ENCODE measurements at places on chromosomes 2 and 18. TPM values are rescaled to one million over a fixed set of nuclear protein-coding genes. Genes with fewer than 3 reads are reported as not detected.

CPLX4 gene
- not detected for total RNA-seq

LOXHD1 gene
- total RNA-seq, result not detected

PCBP1 gene
- 210 TPM for total RNA-seq

MOCOS gene
- total RNA-seq, result 2.2 TPM

DAPL1 gene
- total RNA-seq, result 101 TPM

CHST10 gene
- 5.6 TPM for total RNA-seq

SATB2 gene
- total RNA-seq, result 7.4 TPM

- no peak overlapping the region for H3K4me3 ChIP-seq
- no peaks in the 10 kb centered on the region for H3K36me3 ChIP-seq
- no peaks in the 10 kb centered on the region for H3K4me1 ChIP-seq
Observed at GRCh38 chr18:3689986-3690763, 240.2 kb downstream of the TGIF1 start.

DNA sequence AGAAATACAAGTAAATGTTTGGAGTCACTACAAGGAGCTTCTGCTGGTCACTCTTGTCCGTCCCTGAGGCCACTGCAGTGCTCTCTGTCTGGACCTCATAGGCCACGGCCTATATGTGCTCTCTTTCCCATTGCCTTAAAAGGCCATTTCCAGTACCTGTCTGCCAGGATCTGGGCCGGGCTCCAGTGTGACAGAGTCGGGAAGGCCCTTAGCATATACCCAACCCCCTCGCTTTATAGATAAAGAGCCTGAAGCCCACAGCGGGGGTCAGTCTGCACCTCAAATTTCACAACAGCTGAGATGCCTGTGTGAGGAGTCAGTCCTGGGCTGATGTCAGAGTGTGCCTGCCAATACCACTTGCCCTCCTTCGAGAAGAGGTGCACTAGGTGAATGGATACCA is 39.9 kb downstream of the ADD2 start:
- no peak overlapping the region for H3K4me3 ChIP-seq
- no peak for DNase-seq
- no peaks in the 10 kb centered on the region for H3K27me3 ChIP-seq
- H3K4me1 ChIP-seq, result no peaks in the 10 kb centered on the region
- H3K36me3 ChIP-seq, result no peaks in the 10 kb centered on the region

DNA sequence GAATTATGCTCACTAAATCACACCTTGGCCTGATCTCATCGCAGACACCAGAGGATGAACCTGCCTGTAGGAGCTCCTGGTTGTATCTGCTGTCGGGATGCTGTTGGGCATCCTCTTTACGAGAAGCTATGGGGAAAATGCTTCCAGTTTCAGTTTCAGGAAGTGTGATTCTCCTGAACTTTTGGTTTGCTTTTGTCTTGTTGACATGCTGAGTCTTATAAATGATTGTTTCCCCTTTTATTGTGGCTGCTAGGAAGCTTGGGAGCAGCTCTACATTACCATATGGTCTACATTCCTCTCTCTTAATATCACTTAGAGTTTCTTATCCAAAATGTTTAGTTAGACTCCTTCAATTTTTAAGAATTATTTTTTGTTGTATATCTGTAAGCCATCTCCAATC is 227.5 kb downstream of the MTX2 start:
- no peaks in the 10 kb centered on the region for H3K36me3 ChIP-seq
- DNase-seq, result no peak
- no peak overlapping the region for H3K4me3 ChIP-seq
- H3K27me3 ChIP-seq, result no peaks in the 10 kb centered on the region
- peaks cover 54% of the 10 kb centered on the region for H3K4me1 ChIP-seq

DNA sequence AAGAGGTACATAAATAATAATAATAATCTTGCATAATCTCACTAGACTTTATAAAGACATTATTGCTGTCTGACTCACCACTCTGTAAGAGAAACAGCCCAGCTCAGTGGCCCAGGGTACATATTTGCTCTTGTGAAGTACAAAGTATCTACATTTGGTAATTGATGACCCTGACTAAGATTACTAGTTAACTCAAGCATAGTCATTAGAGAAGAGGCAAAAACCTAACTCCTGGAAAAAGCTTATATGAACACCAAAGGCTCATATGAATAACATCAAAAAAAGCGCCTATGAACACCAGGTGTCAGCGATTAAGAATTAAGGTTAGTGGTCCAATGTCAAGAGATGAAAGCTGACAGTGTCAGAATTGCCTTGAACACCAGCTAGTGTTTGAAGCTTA is 38.4 kb downstream of the RAD51AP2 start:
- DNase-seq, result no peak
- H3K4me1 ChIP-seq, result peaks cover 5% of the 10 kb centered on the region
- no peaks in the 10 kb centered on the region for H3K36me3 ChIP-seq

- H3K36me3 ChIP-seq, result no peaks in the 10 kb centered on the region
- no peak overlapping the region for H3K27ac ChIP-seq
- no peak overlapping the region for H3K4me3 ChIP-seq
- no peaks in the 10 kb centered on the region for H3K4me1 ChIP-seq
- DNase-seq, result no peak
- H3K27me3 ChIP-seq, result no peaks in the 10 kb centered on the region
Observed at GRCh38 chr18:73826098-73826497, 321.5 kb downstream of the FBXO15 start.

DNA sequence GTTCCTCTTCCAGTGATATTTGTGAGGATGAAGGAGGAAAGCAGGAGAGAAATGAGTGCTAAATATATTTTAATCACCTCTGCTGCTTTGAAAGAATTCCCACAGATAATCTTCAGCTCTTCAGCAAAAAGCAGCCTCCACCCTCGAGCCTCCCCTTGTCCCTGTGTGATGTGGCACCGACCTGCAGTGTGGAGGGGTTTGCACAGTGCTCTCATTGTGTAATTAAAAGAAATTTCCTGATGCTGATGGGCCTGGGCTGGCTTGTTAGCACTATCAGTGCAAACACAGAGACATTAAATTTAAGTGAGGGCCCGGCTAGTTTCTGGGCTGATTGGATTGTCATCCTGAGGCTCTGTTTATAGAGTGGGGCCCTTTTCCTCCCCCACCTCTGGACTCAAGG is 53.4 kb downstream of the KIF5C start:
- H3K4me1 ChIP-seq, result no peaks in the 10 kb centered on the region
- no peaks in the 10 kb centered on the region for H3K27me3 ChIP-seq
- DNase-seq, result no peak
- no peaks in the 10 kb centered on the region for H3K36me3 ChIP-seq

DNA sequence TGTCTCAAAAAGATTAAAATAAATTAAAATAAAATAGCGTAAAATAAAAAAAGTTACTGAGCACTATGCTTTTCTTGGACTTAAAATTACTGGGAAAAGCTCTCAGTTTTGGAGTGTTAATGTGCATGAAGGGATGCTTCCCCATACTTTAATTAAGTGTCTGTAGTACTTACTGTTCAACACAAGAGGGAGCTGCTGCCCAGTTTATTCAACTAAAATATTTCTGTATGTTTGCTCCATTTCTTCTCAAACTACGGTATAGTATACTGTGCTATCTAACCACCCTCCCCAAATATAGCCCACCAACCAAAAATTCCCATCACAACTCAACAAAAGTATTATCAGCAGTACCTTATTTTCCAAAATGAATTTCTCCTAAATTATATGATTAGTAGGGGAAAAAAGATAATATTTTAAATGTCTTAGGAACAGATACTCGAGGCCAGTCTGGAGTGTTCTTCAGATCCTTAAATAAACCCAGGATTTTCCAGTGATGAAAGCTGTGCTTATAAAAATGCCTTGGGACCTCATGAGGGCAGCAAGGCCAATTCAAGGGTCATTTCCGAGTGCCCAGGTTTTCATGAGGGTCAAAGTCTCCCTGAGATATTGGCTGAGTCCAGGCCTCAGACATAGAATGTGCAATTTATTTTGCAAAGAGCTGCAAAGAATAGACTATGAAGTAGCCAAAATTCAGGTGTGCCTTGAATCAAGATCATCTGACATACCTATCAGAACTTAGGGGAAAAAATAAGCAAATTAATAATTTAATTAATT is 64.1 kb downstream of the CHRNA1 start:
- no peaks in the 10 kb centered on the region for H3K27me3 ChIP-seq
- no peaks in the 10 kb centered on the region for H3K36me3 ChIP-seq
- no peaks in the 10 kb centered on the region for H3K4me1 ChIP-seq
- DNase-seq, result no peak
- no peak overlapping the region for H3K4me3 ChIP-seq

DNA sequence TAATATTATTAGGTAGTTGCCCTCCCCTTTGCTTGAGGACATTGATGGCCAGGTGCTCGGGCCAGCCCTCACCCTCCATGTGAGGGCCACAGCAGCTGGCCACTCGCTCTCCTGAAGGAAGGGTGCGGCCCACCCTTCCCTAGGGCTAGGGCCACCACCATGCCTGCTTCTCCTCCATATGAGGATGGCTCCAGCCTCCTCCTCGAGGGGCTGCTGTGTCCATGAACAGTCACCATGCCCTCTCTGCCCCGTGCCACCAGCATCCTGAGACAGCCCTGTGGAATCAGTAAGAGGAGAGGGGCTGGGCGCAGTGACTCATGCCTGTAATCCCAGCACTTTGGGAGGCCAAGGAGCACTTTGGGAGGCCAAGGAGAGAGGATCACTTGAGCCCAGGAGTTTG is 2.4 kb downstream of the GPR17 start:
- no peak overlapping the region for H3K27ac ChIP-seq
- H3K4me3 ChIP-seq, result no peak overlapping the region
- H3K4me1 ChIP-seq, result peaks cover 35% of the 10 kb centered on the region
- no peaks in the 10 kb centered on the region for H3K36me3 ChIP-seq
- no peaks in the 10 kb centered on the region for H3K27me3 ChIP-seq
- DNase-seq, result no peak

DNA sequence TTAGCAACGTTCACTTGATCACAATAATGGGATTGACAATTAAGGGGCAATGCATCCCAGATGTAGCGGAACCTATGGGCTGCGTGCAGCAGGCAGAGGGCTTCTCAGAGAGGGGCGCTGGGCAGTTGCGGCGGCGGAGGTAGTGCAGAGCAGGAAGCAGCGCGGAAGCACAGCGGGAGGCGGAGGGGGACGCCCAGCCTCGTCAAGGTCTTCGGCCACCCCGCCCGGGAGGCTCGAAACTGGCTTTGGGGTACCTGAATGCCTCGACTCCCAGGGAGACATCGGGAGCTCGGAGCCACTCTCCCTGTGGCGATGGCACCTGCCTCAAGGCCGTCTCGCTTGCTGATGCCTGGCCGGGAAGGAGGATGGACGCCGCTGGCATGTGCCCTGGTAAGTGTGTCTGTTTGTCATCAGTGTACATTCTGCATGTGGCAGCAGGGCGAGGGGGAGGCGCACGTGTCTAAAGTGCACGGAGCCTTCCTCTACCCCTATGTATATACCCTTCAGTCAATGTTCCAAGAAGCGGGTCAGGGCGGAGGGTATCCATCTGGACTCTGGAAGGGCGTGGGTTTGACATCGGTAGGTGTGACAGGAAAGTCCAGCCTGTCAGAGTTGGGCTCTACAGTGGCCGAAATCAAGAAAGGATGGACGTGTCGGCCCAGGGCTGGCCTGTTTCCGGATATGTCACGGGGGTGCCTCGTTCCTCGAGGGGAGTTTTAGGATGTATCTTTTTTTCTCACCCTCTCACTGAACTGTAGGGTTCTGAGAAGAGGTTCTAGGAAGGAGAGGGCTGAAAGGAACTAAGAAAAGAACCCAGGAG is 7.5 kb upstream of the SP9 start:
- DNase-seq, result no peak
- H3K4me3 ChIP-seq, result peak overlapping the region; percentile 27
- H3K4me1 ChIP-seq, result peaks cover 27% of the 10 kb centered on the region
- no peaks in the 10 kb centered on the region for H3K36me3 ChIP-seq
- peaks cover 6% of the 10 kb centered on the region for H3K27me3 ChIP-seq

DNA sequence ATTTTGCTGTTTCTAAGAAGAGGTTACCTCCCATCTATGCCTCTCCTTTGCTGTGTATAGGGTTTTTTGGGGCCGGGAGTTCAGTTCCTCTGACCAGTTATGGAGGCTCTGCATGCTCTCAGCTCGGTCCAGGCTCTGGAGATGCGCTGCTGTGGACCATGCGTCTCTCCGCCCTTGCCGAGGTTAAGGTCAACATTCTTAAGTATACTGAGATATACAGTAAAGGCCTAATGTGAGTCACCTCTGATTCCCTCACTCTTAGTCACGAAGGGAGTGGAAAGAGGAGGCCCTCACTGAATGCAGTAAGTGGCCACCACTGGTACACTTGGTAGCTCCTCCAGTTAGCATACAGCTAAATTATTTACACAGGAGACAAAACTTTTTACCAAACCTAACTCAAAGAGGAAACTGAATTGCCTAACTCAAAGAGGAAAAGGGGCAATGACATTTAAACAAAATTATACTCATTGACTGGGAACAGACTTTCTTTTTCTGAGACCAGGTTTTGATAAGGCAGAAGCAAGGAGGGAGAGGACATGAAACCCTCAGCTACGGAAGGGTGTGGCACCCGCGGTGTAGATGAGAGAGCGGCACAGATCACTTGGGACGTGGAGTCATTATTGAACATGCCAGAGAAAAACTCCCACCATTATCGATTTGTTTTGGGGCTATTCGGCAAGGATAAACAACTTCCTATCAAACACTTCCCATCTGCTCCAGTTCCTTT is 98.7 kb downstream of the COPS8 start:
- no peaks in the 10 kb centered on the region for H3K27me3 ChIP-seq
- no peak for DNase-seq
- no peaks in the 10 kb centered on the region for H3K36me3 ChIP-seq

DNA sequence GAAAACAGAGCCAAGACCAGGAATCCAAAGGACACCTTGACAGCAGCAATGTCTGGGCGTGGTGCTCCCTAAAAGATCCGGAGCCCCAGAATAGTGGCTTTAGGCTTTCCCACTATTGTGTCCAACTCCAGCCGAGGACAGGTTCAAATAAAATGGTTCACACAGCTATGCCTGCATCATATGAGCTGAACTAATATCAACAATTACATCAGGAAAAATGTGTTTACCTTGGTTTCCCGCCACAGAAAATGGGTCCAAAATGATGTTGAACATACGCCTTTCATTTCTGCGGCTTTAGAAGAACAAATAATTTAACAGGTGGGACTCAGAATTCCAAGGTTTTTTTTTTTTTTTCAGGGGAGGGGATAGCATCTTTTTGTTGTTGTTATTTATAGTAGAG is 93.6 kb downstream of the OSR1 start:
- H3K27ac ChIP-seq, result no peak overlapping the region
- DNase-seq, result no peak
- no peak overlapping the region for H3K4me3 ChIP-seq

DNA sequence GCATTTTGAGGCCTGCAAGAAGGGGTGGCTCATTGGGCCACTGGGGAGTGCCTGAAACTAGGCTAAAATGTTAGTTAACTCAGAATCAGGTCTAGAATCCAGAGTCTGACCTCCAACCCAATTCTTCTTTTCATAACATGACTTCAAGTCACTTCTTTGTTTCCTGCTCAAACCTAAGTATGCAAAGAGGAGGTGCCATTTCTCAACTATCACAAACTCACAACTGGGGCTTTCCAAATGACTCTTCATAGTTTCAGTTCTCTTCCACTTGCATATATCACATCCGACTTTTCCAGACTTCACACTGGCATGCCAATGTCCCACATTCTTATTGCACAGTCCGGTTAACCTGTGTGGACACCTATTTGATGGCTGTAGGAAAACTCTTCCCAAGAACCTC is 211.6 kb downstream of the TCF4 start:
- H3K27me3 ChIP-seq, result no peaks in the 10 kb centered on the region
- H3K27ac ChIP-seq, result no peak overlapping the region
- H3K4me3 ChIP-seq, result no peak overlapping the region
- H3K4me1 ChIP-seq, result no peaks in the 10 kb centered on the region
- H3K36me3 ChIP-seq, result no peaks in the 10 kb centered on the region
